ENCODE measurements at places on chromosomes 6 and 20. TPM values are rescaled to one million over a fixed set of nuclear protein-coding genes. Genes with fewer than 3 reads are reported as not detected.

DNA sequence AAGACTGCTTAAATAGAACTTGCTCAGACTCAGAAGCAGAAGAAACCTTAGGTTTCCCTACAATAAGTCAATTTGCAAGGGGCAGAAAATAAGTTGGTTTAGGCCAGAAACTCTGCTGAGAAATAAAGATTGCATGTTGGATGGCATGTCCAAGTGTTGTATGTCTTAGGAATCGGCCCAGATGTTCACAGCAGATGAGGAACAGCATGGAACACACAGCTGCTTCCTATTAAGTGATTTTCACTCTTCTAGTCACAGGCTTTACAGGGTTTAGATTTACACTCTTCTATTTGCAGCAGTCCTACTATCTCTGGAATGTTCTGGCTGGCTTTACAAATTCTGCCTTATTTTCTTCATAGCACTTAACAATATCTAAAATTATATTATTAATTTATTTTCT, 3.2 kb downstream of the ZKSCAN4 start:
- DNase-seq: no peak

GRCh38 chr6:26233649-26234420, 131.2 kb upstream of the BTN3A2 start:
- no peak for DNase-seq

DNA sequence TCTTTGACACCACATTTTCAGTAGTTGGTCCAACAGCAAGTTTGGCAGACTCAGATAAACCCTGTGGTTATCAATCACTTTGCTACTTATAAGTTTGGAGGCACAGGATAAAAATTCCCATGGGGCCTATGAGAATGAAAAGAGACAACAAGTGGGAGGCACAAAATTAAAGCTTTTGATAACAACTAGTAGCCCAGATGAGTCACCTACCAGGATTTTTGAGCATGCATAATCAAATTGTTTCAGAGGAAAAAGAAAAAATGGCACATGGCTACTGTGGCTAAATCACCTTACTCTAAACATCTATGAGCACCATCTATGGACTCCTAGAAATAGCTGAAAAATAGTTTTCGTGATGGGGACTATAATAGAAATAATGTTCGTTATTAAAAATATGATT, 40.8 kb upstream of the BMP5 start:
- no peak for DNase-seq

Gene NXT1
- 30.6 TPM for polyA plus RNA-seq

Gene BCAS4
- polyA plus RNA-seq: 19.0 TPM

DNA sequence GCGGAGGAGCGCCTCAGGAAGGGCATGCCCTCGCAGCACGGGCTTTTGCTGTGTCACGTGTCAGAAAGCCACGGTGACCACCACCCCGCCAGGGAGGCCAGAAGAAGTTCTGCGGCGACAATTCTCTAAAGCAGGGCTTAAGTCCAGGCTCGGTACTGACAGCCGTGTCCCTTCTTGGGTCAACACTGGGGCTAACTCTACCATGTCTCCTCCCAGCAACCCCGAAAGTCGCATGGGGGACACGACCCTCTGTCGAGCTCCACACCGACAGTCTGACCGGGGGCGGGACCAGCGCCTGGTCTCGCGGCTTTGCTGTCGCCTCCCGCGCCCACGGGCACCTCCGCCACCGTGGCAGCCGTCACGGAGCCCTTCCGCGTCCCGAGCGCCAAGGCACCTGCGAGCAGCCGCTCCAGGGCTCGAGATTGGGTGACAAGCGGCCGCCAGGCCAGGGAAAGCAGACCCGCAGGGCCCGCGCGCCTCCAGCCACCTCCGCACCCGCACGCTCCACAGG, 534 bp downstream of the NANP start:
- no peak for DNase-seq

GRCh38 chr6:18752278-18753068, 365.3 kb downstream of the RNF144B start:
- no peak for DNase-seq

DNA sequence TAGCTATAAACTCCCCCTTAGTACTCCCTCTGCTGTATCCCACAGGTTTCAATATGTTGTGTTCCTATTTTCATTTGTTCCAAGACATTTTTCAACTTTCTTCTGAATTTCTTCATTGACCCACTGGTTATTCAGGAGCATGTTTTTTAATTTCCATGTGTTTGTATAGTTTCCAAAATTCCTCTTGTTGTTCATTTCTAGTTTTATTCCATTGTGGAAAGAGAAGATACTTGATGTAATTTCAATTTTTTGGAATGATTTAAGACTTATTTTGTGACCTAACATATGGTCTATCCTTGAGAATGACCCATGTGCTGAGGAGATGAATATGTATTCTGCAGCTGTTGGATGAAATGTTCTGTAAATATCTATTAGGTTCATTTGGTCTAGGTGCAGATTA, 497.2 kb downstream of the BCKDHB start:
- no peak for DNase-seq

- DNase-seq: no peak
Observed at GRCh38 chr6:2063547-2063946, 181.9 kb downstream of the GMDS start.

- no peak for DNase-seq
Observed at GRCh38 chr6:86686496-86686895, 250.8 kb upstream of the HTR1E start.

Gene PRDM1
- polyA plus RNA-seq: 3.9 TPM

- DNase-seq: no peak
Observed at GRCh38 chr6:89375427-89376267, 23.1 kb upstream of the UBE2J1 start.

- DNase-seq: no peak
Observed at GRCh38 chr6:63635215-63635587, 401 bp upstream of the PHF3 start.

Gene COL10A1
- not detected for polyA plus RNA-seq

Gene PNPLA1
- 0.32 TPM for polyA plus RNA-seq

- DNase-seq: no peak
Observed at GRCh38 chr20:57417051-57417689, 26.0 kb downstream of the RBM38 start.

DNA sequence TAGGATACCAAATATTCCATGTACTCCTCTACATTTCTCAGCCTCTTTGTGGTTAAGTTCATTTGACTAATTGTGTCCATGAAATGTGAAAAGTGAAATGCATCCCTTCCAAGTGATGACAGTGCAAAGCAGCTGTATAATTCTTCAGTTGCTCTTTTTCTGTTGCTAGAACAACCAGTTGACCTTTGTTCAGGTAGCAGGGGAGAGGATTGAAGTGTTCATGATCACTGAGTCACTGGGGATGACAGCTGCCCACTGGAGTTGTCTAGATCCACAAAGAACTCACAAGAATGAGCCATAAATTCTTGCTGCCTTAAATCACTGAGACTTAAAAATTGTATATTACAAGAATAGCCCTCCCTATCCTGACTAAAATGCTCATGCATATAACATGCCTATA, 254.6 kb downstream of the EPHA7 start:
- no peak for DNase-seq

- DNase-seq: no peak
Observed at GRCh38 chr6:157194643-157195042, 128.7 kb downstream of the TMEM242 start.

Gene OVOL2
- polyA plus RNA-seq: 3.1 TPM

- DNase-seq: no peak
Observed at GRCh38 chr6:169816054-169816453, 64.6 kb downstream of the ERMARD start.

- DNase-seq: no peak
Observed at GRCh38 chr6:108446629-108447150, 114.0 kb upstream of the FOXO3 start.

DNA sequence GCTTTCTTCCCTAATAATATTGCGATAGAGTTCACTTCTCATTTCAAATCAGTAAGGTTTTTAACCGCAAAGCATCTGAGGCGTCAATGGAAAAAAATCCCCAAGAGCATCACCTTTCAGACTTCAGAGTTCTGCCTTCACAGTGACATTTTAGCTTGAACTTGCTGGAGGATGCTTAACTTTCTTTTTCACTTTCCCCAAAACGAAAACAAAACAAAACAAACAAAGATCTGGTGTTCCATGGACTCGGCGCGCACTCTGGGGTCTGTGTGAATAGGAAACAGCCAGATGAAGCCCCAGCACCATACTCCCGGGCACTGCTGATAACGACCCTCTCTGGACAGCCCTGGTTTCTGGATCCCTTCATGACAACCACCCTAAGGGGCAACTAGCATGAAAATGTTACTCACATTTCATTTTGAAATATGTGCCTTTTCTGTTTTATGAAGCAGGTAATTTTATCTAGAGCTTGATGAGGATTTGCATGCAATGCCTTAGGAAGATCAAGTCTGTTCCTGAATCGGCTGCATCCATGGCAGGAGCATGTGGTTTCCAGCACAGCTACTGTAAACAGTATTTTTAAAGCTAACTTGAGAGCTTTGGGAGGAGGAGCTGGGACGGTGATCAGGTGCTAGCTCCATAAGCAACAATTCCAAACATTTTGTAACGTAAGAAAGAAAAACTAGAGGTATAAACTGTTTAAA, 44.5 kb downstream of the RAMACL start:
- no peak for DNase-seq

- DNase-seq: no peak
Observed at GRCh38 chr6:22670605-22671004, 101.2 kb downstream of the HDGFL1 start.

- DNase-seq: no peak
Observed at GRCh38 chr6:116365743-116366142, 5.0 kb upstream of the DSE start.

Gene PACSIN1
- polyA plus RNA-seq: not detected

Gene OR2H2
- polyA plus RNA-seq: not detected

- DNase-seq: no peak
Observed at GRCh38 chr6:52089758-52090348, 2.4 kb upstream of the PKHD1 start.

DNA sequence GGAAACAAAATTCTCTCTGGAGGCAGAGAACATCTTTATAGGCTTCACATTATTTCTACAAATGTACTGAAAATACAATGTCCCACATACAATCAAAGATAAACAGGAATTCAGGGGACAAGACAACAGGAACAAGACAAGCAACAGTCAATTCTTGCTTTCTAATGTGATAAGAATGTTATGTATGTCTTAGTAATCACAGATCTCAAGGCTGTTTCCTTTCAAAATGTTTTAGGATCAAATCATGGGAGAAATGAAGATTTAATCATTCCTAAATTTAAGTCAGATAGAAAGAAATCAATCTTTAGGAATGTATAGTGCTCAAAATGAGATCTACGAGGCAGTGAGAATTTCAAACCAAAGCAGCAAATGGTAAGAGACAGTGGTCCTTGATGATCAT, 32.1 kb downstream of the NEDD9 start:
- DNase-seq: no peak

DNA sequence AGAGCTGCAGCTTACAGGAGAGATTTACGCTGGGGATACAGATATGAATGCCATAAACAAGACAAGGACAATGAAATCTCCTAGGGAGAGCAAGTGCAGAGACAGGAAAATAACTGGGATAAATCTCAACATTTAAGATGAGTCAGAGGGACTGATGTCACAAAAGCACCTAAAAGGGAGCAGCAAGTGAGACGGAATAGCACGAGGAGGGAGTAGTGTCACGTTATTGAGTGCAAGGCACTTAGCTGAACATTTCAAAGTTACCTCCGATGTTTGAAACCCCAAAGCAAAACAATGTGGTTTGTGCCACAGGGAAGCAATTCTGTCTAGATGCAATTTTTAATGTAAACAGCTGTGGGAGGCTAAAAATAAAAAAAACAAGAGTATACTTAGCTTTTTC, 1131.7 kb upstream of the EYS start:
- no peak for DNase-seq

Gene C4B
- 1.8 TPM for polyA plus RNA-seq

DNA sequence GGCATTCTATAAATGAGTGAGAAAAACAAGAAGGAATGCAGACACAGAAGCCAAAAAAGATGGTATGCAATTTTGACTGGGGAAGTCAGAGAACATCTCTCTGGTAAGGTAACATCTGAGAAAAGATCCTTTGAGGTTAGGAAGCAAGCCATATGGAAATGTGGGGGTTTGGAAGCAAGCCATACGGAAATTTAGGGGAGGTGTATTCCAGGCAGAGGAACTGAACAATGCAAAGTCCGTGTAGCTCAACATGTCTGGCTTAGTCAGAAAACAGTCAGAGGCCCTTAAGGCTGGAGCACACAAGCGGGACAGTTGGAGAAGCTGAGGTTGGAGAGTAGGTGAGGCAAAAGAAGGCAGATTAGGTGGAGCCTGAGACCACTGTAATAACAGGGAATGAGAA, 35.3 kb downstream of the RALGAPA2 start:
- peak; percentile 4 for DNase-seq

Gene TENT5A
- polyA plus RNA-seq: 1.2 TPM

Gene XKR7
- not detected for polyA plus RNA-seq

- no peak for DNase-seq
Observed at GRCh38 chr6:5199283-5199682, 61.5 kb downstream of the LYRM4 start.

GRCh38 chr6:169898788-169899480, 147.5 kb downstream of the ERMARD start:
- no peak for DNase-seq

Gene OR2B3
- polyA plus RNA-seq: not detected

Gene B3GAT2
- not detected for polyA plus RNA-seq

Gene CFAP61
- polyA plus RNA-seq: 0.15 TPM

Gene ISM1
- polyA plus RNA-seq: 2.2 TPM

GRCh38 chr6:156953479-156954146, 176.4 kb downstream of the ARID1B start:
- DNase-seq: peak; percentile 44

Gene RIOK1
- 10.6 TPM for polyA plus RNA-seq

- no peak for DNase-seq
Observed at GRCh38 chr6:143695969-143696663, 18.4 kb downstream of the PHACTR2 start.
